NCI-H1417 treated with DMSO at 0.1 percent for 48 hours (cell line): ENCODE measurements at places on chromosomes 4 and X.
A peak's percentile ranks its signal among the peaks of the same experiment; 100 is the strongest.

GRCh38 chr4:145818011-145818410 is 120.6 kb downstream of the ZNF827 start:
- DNase-seq = no peak

- no peak for DNase-seq
Observed at GRCh38 chrX:107710617-107711391, 64.8 kb downstream of the TSC22D3 start.

DNA sequence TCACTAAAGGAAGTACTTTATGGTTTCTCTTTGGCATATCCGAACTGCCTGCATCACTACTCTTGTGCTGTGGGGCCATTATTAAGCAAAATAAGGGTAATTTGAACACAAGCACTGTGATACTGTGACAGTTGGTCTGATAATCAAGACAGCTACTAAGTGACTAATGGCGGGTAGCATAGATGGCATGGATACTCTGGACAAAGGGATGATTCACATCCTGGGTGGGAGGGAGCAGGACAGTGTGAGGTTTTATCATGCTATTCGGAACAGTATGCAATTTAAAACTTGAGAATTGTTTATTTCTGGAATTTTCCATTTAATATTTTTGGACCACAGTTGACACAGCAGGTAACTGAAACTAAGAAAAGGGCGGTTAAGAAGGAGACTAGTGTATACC is 52.6 kb upstream of the CITED1 start:
- no peak for DNase-seq

- DNase-seq = no peak
Observed at GRCh38 chr4:113674251-113674650, 87.3 kb downstream of the CAMK2D start.

DNA sequence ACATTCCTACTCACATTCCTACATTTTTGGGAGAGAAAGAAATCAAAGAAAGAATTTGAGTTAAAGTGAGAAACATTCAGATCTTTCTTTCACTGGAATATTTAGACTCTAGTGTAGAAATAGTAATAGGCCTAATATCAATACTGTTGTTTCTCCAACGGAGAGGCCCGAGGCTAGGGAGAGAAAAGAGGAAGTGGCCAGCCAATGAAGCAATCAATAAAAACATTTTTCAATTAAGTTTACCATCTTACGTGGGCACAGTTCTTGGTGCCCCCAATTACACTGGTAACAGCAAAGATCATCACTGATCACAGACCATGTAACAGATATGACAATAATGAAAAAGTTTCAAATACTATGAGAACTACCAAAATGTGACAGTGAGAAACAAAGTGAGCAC is 281.4 kb downstream of the GPM6A start:
- DNase-seq = no peak

GRCh38 chrX:19063030-19063429 is 59.2 kb downstream of the ADGRG2 start:
- DNase-seq = no peak

- DNase-seq = peak; percentile 6
Observed at GRCh38 chr4:78014889-78015886, 41.9 kb upstream of the FRAS1 start.

GRCh38 chr4:126757219-126757618 is 875.5 kb upstream of the INTU start:
- DNase-seq = no peak

DNA sequence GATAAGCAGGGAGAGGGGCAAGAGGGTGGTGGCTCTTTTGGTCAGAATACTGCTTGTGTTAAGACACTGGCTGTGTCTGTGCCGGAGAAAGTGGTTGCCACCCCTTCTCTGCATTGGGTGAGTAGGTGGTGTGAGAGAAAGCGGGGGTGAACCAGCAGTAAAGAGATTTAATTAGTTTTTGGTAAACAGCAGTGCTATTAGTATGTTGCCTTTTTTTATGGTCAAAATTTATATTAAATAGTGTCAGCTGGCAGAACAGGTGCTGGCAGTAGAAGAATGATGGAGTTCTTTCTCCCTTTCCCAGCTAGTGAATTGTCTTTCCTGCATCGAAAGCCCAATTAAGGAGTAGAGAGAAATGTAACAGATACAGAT is 181.6 kb downstream of the LARP7 start:
- DNase-seq = no peak

GRCh38 chrX:152588206-152588605 is 49.5 kb upstream of the GABRQ start:
- no peak for DNase-seq

- no peak for DNase-seq
Observed at GRCh38 chr4:54942721-54943120, 182.7 kb downstream of the KDR start.

GRCh38 chr4:61507091-61507490 is 307.0 kb downstream of the ADGRL3 start:
- DNase-seq = no peak

- no peak for DNase-seq
Observed at GRCh38 chr4:108166038-108166437, 2.7 kb downstream of the LEF1 start.

GRCh38 chr4:176376032-176376614 is 56.4 kb downstream of the SPCS3 start:
- DNase-seq = no peak

GRCh38 chr4:161990721-161991120 is 173.1 kb downstream of the FSTL5 start:
- no peak for DNase-seq

DNA sequence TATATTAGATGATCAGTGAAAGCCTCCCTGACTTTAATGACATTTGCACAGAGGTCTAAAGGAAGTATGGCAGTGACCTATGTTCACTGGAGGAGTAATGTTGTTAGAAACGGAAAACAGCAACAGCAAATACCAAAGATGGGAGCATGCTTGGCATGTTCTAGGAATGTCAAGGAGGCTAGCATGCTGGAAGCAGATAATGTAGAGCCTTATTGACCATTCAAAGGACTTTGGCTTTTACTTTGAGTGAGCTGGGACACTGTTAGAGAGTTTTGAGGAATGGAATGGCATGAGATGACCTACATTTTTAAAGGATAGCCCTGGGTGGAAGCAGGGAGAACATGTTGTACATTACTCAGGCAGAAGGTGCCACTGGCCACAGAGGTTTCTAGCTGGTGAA is 6.0 kb downstream of the RPA4 start:
- DNase-seq = no peak

- no peak for DNase-seq
Observed at GRCh38 chrX:81876437-81876836, 674.5 kb downstream of the SH3BGRL start.
